Stomach (tissue), 19 donors: ENCODE measurements at places on chromosomes 16 and 17.

DNA sequence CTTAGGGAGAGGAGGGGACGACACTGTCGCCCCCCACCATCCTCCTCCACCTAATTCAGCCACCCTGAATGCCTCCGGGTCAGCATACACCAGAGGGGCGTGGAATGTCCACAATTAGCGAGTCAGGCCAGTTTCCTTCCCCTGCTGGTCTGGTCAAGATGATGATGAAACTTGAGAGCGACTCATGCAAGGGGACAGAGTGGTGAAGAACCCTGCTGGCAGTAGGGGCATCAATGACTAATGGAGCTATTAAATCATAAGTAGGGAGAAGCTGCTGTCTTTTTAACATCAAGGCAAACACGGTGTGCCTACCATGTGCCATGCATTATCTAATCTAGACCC lies 7.2 kb downstream of the SPACA3 start:
- no peak for DNase-seq

GRCh38 chr16:67202956-67203493 lies 4.1 kb downstream of the ELMO3 start:
- DNase-seq = no peak

GRCh38 chr17:704111-704864 lies 10.4 kb downstream of the VPS53 start:
- no peak for DNase-seq

- DNase-seq = peak; percentile 98
Measured at GRCh38 chr17:7836596-7837407, 2.8 kb downstream of the KDM6B start.

DNA sequence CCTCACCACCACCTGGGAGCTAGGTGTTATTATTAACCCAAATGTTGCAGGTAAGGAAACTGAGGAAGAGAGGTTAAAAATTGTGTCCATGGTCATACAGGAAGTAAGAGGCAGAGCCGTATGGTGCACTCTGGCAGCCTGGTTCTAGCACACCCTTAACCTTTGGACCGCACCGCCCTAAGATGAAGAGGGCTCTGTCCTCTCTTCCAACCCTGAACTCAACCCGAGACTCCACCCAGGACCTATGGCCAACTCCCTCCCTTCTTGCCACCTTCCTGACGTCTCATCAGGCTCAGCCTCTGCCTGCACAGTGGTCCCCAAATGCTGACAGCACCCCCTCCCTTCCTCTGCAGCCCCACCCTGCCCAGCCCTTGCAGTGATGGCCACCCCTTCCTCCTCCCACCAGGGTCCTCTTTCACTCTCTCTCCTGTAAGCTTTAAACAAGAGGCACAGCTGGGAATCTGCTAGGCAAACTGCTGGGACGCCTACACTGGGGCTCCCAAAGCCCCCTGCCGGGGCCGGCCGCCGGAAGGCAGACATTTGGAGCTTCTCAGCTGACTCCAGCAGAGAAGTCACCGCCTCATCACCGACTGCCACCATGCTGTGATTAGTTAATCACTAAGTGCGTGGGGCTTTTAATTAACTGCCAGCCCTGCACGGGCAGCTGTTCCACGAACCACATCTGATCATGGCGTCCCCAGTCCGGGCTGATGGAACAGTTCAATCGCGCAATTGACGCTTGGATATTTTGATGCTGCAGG lies 16.7 kb upstream of the C16orf78 start:
- no peak for DNase-seq
